NCI-H1092 (cell line): ENCODE measurements at places on chromosomes 11 and 22.
A peak's percentile ranks its signal among the peaks of the same experiment; 100 is the strongest.

- no peak for DNase-seq
Observed at GRCh38 chr22:47107431-47107830, 345.0 kb downstream of the TBC1D22A start.

GRCh38 chr11:76167590-76167989 lies 38.7 kb downstream of the WNT11 start:
- DNase-seq, result no peak

- DNase-seq, result no peak
Observed at GRCh38 chr11:78318321-78319114, 99.1 kb downstream of the GAB2 start.

GRCh38 chr11:13140028-13140870 lies 131.1 kb downstream of the RASSF10 start:
- DNase-seq, result peak; percentile 67

DNA sequence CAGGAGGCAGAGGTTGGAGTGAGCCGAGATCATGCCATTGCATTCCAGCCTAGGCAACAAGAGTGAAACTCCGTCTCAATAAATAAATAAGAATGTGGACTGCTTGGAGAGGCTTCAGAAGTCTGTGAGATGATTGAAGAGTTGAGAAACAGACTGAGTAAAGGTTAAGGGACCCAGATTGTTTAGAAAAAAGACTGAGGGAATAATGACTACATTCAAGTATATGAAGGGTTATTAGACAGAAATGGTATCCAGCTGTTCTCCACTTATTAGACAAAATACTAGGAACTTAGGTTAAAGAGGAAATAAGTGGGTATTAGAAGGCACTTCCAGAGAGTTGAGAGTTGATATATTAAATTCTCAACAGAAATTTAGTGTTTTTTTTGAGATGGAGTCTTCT lies 10.5 kb upstream of the YAP1 start:
- no peak for DNase-seq
